ENCODE measurements at places on chromosomes 1 and 21.

- no peak for DNase-seq
Observed at GRCh38 chr1:1869469-1869868, 21.4 kb downstream of the GNB1 start.

DNA sequence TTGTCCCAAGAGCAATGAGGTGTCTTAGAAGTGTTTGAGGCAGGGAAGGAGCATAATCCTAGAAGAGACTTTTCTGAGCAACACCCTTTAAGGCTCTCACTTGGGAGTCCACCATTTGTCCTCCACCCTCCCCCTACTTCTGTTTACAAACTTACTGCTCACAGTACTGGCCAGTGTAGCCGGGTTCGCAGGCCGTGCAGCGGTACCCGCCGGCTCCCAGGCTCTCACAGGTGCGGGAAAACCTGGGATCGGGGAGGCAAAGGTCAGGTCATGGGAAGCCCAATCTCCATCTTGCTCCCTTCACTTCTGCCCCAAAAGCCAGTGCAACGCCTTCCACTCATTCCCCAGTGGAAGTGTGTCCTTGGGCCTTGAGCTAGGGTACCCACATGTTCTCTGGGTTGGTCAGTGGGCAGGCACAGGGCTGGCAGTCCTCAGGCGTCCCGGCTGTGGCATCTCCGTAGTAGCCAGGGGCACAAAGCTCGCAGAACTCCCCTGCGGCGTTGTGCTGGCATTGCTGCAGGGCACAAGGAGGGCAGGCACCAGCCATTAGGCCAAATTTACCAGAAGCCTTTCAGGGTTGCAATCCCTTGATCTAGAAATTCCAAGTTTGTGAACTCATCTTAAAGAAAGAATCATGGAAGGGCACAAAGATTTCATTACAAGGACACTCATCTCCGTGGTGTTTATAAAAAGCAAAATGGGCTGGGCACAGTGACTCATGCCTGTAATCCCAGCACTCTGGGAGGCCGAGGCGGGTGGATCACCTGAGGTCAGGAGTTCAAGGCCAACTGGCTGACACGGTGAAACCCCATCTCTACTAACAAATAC, 49.8 kb downstream of the LDLRAD2 start:
- no peak for DNase-seq

DNA sequence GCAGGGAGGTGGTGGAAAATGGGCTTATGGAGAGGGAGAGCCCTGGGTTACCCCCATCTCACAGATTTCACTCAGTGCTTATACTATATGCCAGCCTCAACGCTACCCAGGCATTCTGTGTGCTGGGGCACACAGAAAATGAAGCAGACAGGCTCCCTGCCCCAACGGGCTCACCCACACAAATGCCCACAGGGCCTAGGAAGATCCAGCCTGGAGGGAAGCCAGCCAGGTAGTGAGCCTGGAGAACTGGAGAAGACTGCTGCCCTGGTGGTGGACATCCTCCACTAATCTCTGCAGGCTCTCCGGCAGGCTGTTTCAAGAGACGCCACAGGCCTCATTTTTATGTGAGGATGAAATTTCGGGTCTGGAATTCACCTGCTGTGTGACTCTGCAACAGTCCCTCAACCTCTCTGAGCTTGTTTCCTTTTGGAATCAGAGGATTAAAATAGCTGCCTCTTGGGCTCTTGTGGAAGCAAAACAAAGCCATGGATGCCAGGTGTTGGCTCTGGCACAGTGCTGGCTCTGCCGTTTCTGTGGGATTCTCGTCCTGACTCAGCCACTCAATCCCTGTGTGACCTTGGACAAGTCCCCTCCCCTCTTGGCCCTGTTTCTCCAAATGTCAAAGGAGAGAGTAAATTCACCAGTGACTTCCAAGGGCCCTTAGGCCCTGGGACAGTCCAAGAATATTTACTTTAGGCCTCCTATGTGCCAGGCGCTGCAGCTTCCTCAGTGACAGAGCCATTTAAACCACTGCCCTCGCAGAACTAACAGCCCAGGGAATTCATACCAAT, 3.6 kb downstream of the PAQR7 start:
- DNase-seq = no peak

- DNase-seq = no peak
Observed at GRCh38 chr1:19219451-19219850, 9.4 kb upstream of the UBR4 start.

- DNase-seq = peak; percentile 90
Observed at GRCh38 chr1:38005195-38006007, at the start of gene FHL3. Gene FHL3 (minus strand): TSS chr1:38005514. CDS start chr1:37999412, 6,102 bp downstream.

DNA sequence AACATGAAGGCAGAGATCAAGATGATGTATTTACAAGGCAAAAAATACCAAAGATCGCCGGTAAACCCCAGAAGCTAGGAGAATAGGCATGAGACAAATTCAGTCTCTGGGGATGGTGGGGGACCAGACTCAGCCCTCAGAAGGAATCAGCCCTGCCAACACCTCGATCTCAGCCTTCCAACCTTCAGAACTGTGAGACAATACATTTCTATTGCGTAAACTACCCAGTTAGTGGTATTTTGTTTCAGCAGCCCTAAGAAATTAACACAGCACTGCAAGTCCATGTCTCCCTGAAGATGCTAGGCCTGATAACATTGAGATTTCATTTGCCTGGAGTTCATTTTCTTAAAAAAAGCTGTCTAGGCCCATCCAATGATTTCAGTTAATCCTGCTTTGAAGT, 622.5 kb downstream of the PTPRC start:
- no peak for DNase-seq

DNA sequence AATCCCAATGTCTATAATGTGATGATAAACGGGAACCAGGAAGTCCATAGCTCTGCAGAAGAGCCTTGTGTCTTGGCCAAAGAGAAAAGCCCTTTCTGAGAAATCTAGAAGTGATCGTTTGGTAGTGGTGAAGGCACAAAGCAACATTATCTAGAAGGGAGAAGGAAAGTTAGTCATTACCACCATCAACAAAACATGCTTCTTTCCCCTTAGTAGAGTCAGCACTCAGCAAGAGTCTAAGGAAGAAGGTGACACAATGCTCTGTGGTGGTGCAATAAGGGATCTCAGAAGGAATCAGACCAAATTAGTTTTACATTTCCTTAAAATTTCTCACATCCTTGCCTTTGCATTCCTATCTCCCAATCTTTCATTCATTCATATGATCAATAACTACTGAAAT, 134.4 kb upstream of the PRDX6 start:
- no peak for DNase-seq

DNA sequence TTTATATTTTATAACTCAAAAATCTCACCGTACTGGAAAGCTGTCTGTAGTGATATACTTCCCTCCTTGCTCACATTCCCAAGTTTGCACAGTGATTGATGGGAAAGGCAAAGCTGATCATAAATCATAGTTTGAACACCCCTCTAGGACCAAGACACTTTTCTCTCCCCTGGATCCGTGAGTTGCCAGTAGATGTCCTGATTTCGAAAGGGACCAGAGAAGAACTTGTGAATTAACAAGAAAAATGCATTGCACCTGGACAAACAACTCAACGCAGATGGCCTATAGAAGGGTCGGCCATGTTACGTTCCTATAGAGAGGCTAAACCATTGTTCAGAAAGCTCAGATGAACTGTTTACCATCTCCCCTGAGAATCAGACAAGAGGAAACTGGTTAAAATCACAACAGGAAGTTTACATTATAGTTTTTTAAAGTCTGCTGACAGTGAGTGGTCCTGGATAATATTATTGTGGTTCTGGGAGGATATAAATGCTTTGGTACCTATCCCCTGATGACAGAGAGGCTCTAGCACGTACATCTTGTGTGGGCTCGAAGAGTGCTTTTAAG, 124.0 kb upstream of the SLC45A1 start:
- no peak for DNase-seq

DNA sequence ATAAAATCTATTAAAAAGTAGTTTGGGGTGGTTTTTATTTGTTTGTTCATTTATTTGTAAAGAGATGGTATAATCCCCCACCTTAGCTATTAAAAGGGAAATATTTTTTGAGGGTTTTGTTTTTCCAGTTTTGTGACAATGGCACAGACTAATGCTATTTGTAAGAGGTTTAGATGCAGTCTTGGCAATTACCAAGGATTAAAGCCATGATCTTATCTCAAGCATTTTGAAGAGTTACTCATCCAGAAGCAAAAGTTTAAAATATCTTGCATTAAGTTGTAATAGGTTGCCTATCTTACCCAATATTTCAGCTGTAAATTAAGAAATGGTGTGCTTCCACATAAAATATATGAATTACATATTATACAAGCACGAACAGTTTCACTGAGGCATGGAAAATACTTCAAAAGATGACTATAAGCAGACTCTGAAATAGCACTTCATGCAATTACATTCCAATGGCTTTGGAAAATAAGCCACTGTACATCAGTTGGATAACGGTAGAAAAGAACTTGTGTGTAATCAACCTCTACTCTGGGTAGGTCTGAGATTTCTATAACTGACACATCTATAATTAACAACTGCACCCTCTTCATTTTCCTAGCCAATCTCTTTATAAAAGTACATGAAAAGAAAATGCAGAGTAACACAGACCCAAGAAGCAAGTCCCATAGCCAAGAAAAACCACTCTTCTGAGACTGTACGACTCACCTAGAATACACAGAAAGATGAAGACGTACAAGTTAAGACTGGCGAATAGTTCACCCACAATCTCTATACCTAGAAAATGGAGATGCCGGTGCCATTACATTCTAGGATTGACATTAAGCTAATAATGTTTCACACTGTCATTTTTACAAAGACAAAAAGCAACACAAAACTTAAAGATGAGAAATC, 95.2 kb downstream of the PTPN14 start:
- no peak for DNase-seq

DNA sequence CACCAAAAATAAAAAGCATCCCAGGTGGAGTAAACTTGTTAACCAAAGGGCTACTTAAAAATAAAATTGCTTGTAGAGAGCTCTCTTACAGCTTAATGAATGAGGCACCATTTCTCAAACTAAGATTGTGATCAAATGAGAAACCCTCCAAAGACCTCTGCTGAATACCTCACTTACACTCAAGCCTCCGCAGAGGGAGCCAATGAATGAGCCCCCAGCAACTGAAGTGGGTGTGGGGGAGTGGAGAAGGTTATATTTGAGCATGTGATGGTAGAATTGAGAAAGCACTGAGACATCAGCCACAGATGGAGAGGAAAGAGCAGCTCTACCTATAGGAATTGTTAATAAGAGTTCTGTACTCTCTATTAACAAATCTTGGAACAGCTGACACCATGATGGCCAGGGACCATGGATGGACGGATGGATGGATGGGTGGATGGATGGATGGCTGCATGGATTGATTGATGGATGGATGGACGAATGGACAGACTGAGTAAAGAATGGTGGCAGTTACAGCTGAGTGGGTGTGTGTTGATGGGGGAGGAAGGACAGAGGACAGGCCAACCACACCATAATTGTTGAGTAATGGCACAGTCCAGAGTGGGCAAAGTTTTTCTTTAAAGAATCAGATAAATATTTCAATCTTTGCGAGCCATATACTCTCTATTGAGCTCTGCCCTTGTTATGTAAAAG, 20.3 kb upstream of the TIAM1 start:
- no peak for DNase-seq

DNA sequence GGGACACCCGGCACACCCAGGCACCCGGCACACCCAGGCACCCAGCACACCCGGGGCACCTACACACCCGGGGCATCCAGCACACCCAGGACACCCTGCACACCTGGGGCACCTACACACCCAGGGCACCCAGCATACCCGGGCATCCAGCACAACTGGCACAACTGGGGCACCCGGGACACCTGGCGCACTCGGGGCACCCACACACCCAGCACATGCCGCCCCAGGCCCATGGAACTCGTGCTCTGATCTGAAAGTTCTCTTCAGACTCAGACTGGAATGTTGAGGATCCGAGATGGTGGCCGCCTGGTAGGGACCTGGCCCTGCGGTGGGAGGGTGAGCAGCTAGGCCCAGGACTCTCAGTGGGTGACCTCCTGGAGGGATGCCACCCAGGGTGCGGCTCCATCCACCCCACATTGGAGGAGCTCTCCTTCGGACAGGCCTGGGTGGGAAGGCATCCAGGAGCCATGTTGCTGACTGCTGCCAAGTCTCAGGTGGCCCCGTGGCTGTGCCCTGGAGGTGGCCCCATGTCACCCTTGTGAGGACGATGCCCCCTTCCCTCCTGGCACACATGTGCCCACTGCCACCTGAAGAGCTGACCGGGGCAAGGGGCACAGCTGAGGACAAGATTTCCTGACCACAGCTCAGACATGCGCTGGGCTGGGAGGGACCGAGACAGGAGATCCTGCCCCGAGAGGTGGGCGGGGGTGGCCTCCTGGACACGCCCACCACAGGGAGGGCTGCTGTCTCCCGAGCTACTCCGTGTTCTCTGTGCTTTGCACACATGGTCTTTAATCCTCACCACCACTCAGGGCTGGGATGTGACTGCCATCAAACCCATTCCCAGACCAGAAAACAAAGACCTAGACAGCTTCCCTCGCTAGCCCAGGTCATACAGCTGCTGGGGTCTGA, 37.0 kb downstream of the UBE2G2 start:
- no peak for DNase-seq

DNA sequence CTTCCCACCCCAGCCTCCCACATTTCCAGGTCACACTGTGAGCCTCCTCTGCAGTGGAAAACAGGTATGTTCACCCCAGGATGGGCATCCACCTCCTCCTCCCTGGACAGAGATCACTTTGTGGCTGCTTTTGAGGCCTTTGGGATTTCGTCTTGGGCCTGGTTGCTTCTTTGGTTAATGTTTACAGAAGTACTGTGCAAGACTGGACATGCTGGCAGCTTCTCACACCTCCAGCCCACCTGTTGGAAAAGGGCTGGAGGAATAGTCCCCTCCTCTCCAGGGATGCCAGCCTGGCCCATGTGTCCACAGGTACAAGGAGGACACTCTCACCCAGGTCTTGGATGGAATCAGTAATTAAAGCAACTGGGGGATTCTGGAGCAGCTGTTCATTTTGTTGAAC, 56.1 kb downstream of the KAZN start:
- no peak for DNase-seq

DNA sequence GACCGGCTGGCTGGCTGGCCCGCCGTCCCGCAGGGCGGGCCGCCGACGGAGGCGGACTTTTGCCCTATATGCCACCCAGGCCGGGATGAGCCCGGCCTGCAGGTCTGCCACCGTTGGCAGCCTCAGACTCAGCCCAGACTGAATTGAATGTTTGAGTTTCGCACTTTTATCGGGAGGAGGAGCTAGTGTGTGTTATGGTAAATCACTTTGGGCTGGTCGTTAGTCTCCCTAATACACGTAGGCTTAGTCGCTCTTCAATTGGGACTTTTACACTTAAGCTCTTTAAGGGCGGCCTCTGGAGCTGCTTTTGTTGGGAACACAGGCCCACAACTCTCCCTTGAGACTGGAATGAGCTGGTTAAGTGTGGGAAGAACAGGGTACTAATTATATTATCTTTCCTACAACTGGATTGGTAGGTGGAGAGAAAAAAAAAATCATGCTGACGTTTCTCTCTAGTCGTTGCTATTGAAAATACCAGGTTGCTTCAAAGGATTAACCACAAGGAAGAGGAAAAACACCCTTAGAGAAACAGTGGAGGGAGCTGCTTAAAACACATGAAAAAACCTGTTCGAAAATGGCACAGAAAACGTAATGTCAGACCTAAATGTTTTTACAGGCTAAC, 1.4 kb upstream of the IRF2BP2 start:
- no peak for DNase-seq

DNA sequence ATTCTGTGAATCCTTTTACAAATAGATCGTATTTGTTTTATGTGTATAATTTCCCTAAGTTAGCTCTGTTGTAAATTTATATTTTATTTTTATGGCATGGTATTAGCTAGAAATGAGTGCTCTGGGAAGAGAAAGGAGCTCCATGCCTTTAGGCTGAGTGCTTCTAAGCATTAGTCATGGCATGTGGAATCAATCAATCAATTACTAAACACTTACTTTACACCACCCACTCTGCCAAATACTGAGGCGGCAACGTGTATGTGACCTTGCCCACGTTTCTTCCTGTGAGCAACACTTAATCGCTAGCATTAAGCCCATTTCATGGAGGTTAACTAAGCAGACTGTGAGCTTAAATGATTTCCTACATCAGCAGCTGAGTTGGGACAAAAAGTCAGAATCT, 7.2 kb upstream of the BECN2 start:
- DNase-seq = peak; percentile 30
